ENCODE measurements at places on chromosomes 6 and 20.

- DNase-seq, result no peak
These were observed 8.7 kb upstream of the OSER1 start for GRCh38 chr20:44219170-44219730.

GRCh38 chr6:4451718-4452117 is 316.3 kb upstream of the ECI2 start:
- DNase-seq, result no peak

GRCh38 chr6:102204351-102204750 is 810.8 kb downstream of the GRIK2 start:
- no peak for DNase-seq

- DNase-seq, result no peak
These were observed 100.1 kb downstream of the MYB start for GRCh38 chr6:135281227-135281626.

- DNase-seq, result no peak
These were observed 117.7 kb upstream of the GGTLC1 start for GRCh38 chr20:24106150-24106800.

DNA sequence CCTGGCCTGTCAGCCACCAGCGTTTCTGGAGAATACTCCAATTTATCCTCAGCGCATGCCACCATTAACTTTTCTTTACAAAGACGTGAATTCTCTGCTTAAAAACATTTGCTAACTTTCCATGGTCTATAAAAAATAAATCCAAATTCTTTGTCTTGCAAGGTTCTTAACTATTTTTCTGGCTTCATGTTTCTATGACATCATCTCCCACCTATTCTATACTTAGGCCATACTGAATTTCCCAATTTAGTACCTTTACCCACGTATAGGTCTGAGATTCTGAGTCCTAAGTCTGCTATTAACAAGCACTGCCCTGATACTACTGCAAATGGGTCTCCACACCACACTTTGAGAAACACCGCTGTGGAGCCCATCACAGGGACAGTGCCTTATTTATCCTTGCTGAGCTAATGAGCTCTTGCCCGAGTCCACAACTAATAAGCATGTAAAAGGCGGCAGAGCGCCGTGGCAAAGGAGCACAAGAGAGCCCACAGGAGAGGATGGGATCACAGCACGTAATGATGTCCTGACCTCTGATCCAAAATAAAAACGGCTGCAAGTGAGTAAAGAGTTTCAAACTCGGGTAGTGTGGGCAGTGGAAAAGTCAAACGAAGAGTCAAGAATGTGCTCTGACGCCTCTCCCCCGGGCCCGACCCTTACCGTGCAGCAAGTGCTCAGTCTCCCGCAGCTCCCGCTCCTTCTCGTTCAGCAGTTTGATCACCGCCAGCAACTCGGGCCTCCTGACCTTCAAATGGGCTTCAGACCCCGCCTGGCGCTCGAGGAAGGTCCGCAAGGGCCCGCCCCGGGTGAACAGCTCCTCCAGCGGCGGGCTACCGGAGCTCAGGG is 519 bp downstream of the MTRF1L start:
- no peak for DNase-seq

DNA sequence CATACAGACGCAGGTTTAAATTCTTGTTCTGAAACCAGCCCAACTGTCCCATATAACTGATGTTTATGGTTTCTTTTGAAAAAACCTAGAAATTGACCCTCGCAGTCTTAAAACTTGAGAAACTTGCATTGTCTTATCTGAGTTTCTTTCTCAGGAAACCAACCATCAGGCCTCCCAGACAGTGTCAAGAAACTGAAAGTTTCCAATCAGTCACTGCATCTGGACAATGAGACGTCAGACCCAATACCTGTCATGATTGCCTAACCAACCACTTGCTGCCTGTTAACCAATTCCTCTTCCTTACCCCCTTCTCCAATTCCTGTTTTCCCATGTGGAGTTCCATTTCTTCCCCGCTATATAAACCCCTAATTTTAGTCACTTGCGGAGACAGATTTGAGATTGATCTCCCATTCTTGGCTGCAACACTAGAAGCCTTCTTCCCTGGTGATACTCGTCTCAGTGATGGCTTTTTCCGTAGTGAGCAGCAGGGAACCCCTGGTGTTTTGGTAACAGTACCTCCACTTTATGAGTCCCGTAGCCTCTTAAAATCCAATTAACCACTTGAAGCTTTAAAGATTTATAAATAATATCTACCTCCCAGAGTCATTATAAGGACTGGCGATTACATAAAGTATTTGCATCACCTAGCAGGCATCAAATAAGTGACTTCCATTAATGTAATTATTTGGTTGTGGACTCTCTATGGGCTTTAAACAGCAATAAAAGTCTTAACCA is 49.3 kb downstream of the GPR63 start:
- no peak for DNase-seq

- no peak for DNase-seq
These were observed 38.2 kb downstream of the MYLIP start for GRCh38 chr6:16166871-16167608.

DNA sequence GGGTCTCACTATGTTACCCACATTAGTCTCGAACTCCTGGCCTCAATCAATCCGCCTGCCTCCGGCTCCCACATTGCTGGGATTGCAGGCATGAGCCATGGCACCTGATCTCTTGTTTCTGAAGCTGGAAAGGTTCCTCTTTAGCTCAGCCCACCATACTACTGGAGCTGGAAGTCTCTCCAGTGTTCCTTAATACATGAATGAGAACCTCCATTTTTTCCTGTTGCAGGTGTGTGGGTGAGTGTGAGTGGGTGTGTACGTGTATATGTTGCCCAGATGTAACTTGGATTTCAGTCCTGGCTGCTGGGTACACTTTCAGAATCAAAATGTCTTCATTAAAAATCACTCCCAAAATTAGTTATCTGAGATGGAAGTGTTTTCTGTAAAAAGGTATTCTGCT is 11.1 kb downstream of the PNPLA1 start:
- DNase-seq, result no peak
